ENCODE measurements at places on chromosomes 7 and 10.
A peak's percentile ranks its signal among the peaks of the same experiment; 100 is the strongest.

DNA sequence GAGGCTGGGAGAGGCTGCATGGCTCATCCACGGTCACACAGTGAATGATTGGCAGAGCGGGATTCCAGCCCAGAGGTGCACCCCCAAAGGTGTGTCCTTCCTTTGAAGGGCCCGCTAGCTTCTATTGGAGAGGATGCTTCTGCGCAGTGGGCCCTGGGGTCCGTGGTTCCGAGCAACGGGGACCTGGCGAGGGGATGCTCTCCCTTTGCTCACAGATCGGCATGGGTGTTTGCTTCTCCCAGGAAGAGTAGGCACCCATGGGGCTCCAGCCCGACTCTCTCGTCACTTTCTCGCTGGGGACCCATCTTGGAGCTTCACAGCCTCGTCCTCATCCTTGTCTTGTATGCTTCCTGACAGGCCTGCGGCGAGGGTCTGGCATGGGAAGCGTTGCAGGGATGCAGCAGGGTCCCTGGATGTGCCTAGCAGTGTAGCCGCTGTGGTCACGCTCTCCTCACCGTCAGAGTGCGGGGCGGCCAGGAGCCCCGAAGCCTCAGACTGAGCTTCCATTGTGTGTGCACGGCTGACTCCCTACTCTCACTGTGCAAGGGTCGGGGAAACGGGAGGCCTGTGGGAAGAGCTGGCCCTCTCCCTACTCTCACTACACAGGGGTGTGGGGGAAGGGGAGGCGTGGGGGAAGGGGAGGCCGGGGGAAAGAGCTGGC lies 538.5 kb upstream of the FOXK1 start:
- DNase-seq: no peak

DNA sequence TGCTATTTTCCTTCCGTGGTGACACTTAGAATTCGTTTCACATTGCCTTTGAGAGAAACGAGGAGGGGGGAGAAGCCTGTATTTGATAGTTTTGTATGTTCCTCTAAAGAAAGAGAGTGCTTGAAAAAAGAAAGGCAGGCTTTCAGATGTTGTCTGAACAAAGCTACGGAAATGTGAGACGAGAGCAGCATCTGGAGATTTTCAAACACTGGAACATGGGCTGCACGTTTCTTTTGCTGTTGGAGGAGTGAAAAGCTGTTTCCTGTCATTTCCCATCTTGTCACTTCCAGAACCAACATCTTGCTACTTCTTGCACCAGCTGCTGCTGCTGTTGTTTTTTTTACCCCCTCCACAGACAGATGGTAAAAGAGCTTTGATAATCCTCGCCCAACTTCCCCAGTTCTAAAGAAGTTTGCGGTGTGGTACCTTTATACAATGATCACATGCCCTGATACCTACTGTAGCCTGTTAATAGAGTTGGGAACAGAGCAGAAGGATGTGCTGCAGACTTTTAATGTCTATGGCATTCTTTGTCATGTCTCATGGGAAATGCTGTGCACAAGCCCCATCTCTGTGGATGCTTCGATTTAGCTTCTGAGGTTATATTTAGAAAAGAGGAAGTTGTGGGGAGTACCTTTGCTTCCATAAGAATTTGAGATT lies 408.1 kb downstream of the AUTS2 start:
- DNase-seq: no peak

DNA sequence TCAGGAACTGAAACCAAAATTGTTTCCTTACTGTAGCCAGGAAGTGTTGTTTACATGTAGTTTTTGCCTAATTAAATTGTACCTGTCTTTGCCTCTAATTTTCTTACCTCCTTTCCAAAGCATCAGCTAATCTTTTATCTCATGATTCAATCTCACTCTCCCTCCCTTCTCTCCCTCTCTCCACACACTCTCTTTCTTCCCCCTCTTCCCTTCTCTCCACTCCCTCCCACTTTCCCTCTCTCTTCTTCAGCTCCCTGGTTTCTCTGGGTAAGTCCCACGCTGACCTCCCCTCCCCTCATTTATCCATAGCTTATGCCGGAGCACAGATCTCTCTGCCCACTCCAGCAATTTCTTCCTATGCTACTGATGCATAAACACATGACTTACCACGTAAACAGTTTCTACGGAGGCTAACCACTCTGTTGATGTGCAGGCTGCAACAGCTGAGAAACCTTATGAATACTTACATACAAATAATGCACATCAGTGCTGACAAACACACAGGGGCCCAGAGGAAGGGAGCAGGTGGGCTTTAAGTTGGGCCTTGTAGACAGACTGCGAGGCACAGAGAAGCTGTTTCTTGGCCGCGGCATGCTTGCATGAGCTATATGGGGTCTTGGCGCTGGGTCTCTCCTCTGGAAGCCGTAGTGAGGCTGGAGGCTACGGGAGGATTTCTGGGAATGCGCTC lies 174.4 kb upstream of the PLXNA4 start:
- peak; percentile 31 for DNase-seq

DNA sequence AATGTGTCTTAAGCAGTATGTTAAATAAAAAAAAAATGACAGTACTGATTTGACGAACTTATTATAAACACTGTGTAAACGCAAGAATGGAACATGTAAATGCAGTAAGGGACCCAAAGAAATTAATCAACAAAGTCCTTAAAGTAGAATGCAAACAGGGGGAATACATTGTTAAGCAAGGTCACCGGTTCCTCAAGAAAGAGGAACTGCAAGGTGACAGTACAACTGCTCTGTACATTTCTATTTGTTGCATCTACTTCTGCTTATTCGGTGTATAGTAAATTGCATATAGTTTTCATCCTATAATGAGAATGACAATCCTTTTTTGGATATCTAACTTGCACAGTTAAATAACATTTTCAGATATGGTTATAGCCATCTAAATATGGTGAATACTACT lies 387.0 kb upstream of the SEMA3D start:
- no peak for DNase-seq

DNA sequence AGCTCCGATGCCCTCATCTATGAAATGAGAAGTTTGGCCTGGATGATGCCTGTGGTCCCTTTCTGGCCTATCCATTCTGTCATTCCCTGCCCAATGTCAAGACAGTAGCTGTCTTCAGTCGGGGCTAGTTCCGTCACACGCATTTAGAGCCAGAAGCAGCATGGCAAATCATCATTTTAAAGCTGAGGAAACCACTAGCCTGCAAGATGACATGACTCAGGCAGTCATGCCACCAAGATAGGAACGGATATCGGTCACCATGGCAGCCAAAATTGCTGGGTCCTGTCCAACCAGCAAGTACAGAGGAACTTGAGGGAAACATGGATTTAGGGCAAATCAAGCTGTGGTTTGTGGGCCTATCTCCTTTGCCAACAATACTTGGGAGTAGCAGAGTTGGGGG lies 64.5 kb upstream of the MRLN start:
- DNase-seq: peak; percentile 9

DNA sequence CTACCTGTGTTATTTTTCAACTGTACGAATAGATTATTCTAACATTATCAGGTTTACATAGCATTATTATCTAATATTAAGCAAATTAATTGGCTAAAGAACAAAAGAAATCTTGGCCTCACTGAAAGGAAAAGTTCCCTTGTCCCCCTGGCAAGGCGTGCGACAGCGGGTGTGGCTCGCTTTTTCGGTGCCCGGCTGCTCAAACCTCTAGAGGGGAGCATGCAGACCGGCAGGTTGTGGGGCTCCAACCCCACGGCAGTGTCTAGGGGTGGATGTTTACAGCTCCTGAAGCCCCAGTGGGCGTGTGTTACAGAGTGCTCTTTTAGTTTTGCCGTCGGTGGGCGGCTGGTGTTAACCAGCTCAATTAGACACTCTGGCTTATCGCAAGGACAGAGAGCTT lies 456.4 kb downstream of the TNS3 start:
- no peak for DNase-seq

GRCh38 chr7:93232673-93233018 lies 480 bp downstream of the VPS50 start:
- no peak for DNase-seq

Measured in iris pigment epithelial cell (primary cell).